ENCODE measurements at places on chromosomes 7 and 10. TPM values are rescaled to one million over a fixed set of nuclear protein-coding genes. Genes with fewer than 3 reads are reported as not detected.

The PPRC1 gene
- 10.7 TPM for polyA plus RNA-seq

DNA sequence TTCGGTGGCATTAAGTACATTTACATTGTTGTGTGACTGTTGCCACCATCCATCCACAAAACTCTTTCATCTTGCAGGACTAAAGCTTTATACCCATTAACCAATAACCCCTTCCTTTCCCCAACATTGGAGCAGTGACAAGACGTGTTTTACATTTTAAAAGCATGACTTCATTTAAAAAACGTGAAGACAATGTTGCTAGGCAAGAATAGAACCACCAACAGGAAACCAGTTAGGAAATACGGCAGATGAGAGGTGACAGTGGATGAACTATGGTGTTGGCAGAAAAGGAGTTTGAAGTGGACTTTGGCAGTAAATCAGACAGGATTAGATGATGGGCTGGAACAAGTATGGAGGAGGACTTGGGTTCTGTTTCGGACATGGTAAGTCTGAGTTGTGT is 17.0 kb downstream of the TMEM236 start:
- no peak for DNase-seq

The TLX1 gene
- polyA plus RNA-seq: 0.08 TPM

- DNase-seq: no peak
Observed at GRCh38 chr7:2258661-2259365, 16.8 kb downstream of the NUDT1 start.

- DNase-seq: peak; percentile 27
Observed at GRCh38 chr10:123743441-123744223, 77.5 kb downstream of the GPR26 start.

The SLC26A5 gene
- not detected for polyA plus RNA-seq

- DNase-seq: no peak
Observed at GRCh38 chr7:28280516-28280915, 99.9 kb upstream of the JAZF1 start.

GRCh38 chr7:43594020-43594419 is 11.1 kb downstream of the STK17A start:
- DNase-seq: no peak

DNA sequence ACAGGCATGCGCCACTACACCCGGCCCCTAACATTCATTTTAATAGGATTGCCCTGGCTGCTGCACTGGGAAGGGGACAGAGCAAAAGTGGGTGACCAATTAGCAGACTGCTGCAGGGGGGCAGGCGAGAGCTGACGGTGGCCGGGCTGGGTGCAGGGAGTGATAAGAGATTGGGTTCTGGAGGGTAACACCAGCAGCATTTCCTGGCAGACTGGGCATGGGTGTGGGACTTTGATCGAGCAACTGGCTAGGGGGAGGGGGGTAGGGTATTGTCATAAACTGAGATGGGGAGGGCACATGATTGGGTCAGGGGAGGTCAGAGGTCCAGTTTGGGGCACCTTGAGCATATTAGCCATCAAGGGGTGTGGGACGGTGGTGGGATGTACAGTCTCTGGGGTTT is 20.2 kb upstream of the AMZ1 start:
- DNase-seq: peak; percentile 37

GRCh38 chr10:81724431-81724830 is 150.6 kb upstream of the NRG3 start:
- DNase-seq: no peak

- no peak for DNase-seq
Observed at GRCh38 chr7:128106821-128107220, 75.6 kb upstream of the LRRC4 start.

The EPHB4 gene
- 35.2 TPM for polyA plus RNA-seq

- DNase-seq: no peak
Observed at GRCh38 chr7:45712057-45712689, 138.0 kb downstream of the ADCY1 start.

The C10orf62 gene
- 1.3 TPM for polyA plus RNA-seq

The AMPH gene
- polyA plus RNA-seq: 0.46 TPM

The EZH2 gene
- 2.6 TPM for polyA plus RNA-seq

The CALHM3 gene
- not detected for polyA plus RNA-seq

- DNase-seq: no peak
Observed at GRCh38 chr7:139669106-139670061, 108.4 kb downstream of the HIPK2 start.

- no peak for DNase-seq
Observed at GRCh38 chr10:10878963-10879362, 138.7 kb upstream of the CELF2 start.

DNA sequence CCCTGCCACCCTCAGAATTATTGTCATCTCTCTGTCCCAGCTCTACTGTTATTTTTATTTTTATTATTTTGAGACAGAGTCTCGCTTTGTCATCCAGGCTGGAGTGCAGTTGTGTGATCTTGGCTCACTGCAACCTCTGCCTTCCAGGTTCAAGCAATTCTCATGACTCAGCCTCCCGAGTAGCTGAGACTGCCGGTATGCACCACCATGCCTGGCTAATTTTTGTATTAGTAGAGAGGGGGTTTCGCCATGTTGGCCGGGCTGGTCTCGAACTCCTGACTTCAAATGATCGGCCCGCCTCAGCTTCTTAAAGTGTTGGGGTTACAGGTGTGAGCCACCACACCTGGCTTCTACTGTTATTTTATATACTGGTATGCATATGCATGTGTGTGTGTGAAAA is 11.0 kb downstream of the CALHM2 start:
- no peak for DNase-seq

The IFIT2 gene
- 2.8 TPM for polyA plus RNA-seq

- no peak for DNase-seq
Observed at GRCh38 chr10:25556457-25556856, 377.6 kb upstream of the MYO3A start.

DNA sequence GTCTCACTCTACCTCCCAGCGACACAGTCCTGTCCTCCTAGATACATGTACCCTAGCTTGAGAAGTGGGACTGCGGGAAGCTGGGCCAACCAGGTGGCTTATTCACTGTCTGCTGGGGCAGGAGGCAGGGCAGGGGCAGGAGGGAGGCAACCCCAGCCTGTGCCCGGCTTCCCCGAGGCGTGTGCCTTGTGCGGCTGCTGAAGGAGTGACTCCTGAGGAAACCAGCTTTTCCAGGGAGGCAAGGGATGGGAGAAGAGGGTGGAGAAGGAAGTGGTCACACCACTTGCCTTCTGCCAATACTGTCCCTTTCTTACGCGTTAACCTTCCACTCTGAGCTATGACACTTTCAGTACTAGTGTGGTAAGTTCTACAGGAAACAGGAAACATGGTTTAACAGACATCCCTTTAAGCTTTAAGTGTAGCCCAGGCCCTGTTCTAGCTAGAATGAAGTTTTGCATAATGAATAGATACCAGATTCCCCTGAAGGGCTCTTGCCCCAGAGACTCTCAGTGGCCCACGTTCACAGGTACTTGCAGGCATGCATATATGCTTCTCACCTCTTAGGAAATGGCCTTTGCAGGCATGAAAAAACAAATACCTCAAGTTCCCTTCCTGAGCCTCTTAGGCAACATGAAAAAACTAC is 40.6 kb downstream of the SYPL1 start:
- DNase-seq: no peak

- no peak for DNase-seq
Observed at GRCh38 chr10:60853107-60853506, 74.8 kb downstream of the CDK1 start.

DNA sequence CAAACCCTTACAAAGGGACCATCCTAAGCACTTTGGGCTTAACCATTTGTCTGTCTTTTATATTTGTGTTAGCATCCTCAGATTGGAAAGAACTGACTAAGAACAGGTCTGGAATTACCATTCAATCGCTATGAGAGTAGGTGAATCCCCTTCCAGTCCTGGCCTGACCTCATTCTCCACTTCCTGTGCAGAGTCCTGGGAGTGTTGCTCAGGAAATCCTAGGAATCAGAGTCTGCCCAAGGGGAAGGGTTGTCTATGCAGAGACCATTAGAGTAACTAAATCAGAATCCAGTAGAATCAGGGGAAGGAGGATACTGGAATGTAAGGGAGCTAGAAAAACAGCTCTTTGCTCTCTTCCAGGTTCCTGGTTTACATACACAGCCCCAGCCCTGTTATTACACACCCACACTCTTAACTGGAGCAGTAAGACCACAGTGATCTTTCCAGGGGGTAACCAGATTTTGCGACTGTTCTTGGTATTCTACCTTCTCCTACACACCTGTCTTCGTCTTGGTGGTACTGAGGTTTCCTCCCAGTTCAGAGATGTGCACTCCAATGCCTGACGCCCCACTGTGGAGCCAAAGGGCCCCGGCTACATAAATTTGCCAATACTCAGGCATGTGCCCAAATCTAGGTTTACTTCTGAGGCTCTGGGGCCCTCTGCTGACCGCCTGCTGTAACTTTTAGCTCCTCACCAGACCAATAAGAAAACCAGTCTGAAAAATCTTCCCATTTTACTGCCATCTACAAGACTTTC is 103.7 kb downstream of the RNF216 start:
- DNase-seq: peak; percentile 79

The ZPBP gene
- not detected for polyA plus RNA-seq

The OPN1SW gene
- not detected for polyA plus RNA-seq

- no peak for DNase-seq
Observed at GRCh38 chr10:11716686-11717085, 25.5 kb upstream of the ECHDC3 start.

The SLC18A3 gene
- polyA plus RNA-seq: not detected

GRCh38 chr10:108783897-108784296 is 1139.4 kb downstream of the XPNPEP1 start:
- no peak for DNase-seq

The CDNF gene
- 2.8 TPM for polyA plus RNA-seq

DNA sequence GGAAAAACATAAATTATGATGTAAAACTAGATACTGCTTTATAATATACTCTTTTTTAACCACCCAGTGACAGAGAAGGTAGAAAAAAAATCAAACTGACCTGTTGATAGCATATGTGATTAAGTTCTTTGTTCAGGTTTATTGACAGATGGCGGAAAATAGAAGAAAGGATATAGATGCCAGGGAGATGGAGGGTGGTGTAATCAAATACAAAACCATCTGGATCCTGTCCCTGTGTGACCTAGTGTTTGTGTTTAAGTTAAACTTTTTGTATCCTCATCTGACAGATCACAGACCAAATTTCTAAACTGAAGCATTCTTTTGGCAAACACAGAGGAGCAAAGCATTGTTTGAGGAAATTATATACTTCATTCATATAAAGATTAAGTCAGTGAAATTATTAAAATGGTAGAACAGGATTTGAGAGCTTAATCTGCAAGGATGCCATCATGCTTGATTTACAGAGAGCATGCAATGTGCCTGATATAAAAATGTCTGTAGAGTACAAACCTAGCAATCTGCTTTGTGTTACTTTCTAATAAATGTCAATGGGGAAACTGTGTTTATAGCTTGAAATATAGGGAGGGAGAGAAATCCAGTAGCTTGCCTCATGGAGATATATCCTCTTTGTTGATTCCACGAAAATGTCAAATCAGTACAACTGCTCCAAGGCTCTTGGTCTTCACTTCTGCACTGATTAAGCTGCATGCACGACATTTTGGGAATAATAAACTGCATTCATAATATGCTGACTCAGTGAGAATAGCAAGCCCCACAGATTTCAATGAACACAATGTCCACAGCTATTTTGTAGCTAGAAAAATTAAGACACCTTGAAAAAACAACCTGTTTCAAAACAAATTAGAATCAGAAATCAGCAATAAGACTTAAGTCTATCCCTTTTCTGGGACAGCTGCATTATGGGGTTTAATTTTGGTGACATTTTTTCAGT is 39.0 kb downstream of the SEM1 start:
- no peak for DNase-seq

DNA sequence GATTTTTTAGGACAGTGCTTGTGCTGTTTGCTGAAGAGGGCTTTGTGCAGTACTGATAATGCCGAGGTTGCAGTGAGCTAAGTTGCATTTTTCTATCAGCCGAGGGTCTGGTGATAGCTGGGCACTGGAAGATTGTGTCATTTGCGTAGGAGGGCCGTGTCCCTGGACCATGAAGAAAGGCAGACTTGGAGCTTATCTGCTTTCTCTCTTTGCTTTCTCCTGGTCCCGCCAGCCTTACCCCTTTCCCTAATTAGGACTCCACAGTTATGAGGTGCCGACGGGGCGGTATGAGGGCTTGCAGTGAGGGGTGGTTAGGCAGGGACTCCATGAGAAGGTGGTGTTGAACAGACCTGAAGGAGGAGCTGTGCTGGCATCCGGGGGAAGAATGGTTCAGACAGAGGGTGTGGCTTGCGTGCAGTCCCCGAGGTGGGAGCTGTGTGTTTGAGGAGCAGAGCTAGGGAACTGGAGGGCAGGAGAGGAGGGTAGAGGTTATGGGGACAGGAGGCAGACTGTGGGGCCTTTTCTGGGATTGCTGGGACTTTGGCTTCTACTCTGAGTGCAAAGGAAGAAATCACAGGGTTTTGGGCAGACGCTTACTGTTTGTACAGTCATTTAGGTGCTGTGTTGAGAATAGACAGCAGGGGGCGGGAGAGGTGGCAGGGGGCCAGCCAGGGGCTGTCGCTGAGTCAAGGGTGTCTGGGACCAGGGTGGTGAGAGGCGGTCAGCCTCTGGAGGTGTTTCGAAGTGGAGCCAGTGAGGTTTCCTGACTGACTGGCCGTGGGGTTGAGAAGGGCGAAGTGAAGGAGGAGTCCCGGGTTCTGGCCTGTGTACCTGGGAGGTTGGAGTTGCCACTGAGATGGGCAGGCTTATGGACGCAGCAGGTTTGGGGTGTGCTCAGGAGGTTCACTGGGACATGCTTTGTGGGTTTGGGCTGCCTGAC is 43.4 kb downstream of the PRF1 start:
- DNase-seq: peak; percentile 78

DNA sequence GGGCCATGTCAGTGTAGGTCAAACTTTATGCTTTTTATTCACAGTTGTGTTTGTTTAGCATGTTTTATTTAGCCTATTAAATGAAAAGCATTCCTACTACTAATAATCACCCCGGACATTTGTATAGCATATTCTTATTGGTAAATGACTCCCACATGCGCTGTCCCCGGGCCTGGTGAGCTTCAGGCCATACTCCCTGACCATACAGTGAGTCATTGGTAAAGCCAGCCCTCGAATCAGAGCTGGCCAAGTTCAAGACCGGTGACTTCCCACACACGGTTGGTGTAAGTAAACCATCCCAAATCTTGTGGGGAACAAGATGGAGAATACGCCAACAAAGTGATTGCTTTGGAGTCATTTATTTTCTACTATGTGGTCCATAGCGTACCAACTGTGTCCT is 238.7 kb upstream of the TCF7L2 start:
- no peak for DNase-seq

The PCLO gene
- 0.21 TPM for polyA plus RNA-seq

GRCh38 chr10:97498841-97499560 is at the start of gene UBTD1:
Gene UBTD1, plus strand, starts transcription at chr10:97498924. Its CDS starts 280 bp downstream, at chr10:97499204.
- DNase-seq: peak; percentile 72

GRCh38 chr10:10644008-10644646 is 373.5 kb upstream of the CELF2 start:
- DNase-seq: peak; percentile 35

- no peak for DNase-seq
Observed at GRCh38 chr7:146645383-146645976, 528.9 kb downstream of the CNTNAP2 start.

- no peak for DNase-seq
Observed at GRCh38 chr7:105656922-105657521, 75.7 kb upstream of the EFCAB10 start.

- no peak for DNase-seq
Observed at GRCh38 chr10:123275136-123275564, 120.9 kb downstream of the BUB3 start.

The GPR15LG gene
- 0.11 TPM for polyA plus RNA-seq

Measured in heart left ventricle (tissue), 16 donors.